ENCODE measurements at places on chromosomes 4 and X. TPM values are rescaled to one million over a fixed set of nuclear protein-coding genes. Genes with fewer than 3 reads are reported as not detected.

DCAF8L1 gene
- not detected for total RNA-seq

HPGDS gene
- total RNA-seq = not detected

KDR gene
- total RNA-seq = 0.16 TPM

HPRT1 gene
- 15.5 TPM for total RNA-seq

PABPC5 gene
- 1.6 TPM for total RNA-seq

HELQ gene
- total RNA-seq = 19.6 TPM

CLGN gene
- total RNA-seq = 17.3 TPM

AKAP14 gene
- total RNA-seq = not detected

NSD2 gene
- 31.5 TPM for total RNA-seq

NXF2 gene
- total RNA-seq = not detected

CXCL11 gene
- not detected for total RNA-seq

Data from bronchial smooth muscle cell (primary cell).